ENCODE measurements at places on chromosomes 7 and 10.

- no peak for DNase-seq
Observed at GRCh38 chr7:96088579-96088978, 233.3 kb downstream of the SLC25A13 start.

DNA sequence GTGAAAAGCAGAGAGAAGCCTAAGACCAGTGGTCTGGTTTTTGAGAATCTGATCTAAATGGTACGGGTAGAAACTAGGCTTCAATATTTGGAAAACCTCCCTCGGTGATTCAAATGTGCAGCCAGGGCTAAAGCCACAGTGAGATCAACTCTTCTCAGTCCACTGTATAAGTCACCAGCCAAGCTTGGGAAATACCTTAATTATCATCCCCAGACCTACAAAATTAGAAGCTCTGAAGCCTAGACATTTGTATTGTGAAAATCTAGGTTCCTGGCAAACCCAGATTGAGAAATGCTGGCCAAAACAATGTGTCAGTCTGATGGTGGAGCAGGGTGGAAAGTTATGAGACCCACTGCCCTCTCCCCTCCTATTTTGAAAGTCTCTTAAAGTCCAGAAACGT, 131.7 kb downstream of the DGKI start:
- DNase-seq: no peak

DNA sequence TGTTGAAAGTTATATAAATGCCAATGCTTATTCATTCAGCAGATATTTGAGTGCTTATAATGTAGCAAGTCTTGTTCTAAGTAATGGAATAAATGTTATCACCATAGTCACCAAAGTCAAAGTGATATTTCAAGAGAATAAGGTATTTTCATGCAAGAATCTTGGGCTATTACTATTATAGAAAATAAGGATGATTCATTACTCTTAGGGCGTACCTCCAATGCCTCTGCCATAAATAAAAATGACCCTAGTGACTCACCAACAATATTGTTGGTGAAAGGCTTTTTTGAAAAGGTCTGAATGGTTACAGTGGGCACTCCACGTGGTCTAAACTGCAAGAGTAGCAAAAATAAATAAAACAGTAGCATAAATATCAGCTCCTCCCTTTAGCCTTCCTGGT, 68.4 kb downstream of the RALA start:
- DNase-seq: no peak

GRCh38 chr7:19572566-19572965, 136.3 kb downstream of the POLR1F start:
- DNase-seq: no peak
